H9 (cell line): ENCODE measurements at places on chromosomes 1 and 21.

- DNase-seq, result no peak
These were observed 2.1 kb downstream of the SAMD11 start for GRCh38 chr1:925561-926421.

- no peak for DNase-seq
These were observed 316.2 kb upstream of the CXADR start for GRCh38 chr21:17196623-17197022.

DNA sequence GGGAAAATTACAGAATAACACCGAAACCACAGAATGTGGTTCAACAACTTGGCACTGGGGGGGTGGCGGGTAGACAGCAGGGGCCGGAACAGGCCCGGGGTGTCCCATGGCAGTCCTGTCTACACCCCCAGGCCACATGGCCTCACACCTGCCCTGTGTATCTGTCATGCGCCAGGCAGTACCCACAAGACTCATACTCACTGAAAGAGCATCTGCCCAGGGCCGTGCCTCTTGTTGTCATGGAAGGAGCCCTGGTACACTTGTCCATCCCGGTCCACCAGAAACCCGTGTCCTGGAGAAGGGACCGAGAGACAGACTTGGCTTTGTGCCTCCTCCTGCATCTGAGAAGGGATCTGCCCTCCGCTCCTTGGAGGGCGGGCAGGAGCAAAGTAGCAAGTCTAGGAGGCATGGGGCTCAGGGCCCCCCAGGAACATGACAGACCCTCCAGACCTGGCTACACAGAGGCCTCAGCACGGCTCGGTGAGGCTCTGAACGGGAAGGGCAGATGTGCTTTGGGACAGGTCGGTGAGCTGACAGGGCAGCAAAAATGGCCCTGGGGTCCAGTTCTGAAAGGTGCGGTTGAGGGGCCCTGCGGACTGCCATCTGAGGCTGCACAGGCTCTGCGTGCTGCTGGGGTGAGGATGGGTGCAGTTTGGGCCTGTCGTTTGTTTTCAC, 5.6 kb downstream of the MORN1 start:
- no peak for DNase-seq

- DNase-seq, result no peak
These were observed 130.0 kb upstream of the ZNF648 start for GRCh38 chr1:182191381-182192115.

DNA sequence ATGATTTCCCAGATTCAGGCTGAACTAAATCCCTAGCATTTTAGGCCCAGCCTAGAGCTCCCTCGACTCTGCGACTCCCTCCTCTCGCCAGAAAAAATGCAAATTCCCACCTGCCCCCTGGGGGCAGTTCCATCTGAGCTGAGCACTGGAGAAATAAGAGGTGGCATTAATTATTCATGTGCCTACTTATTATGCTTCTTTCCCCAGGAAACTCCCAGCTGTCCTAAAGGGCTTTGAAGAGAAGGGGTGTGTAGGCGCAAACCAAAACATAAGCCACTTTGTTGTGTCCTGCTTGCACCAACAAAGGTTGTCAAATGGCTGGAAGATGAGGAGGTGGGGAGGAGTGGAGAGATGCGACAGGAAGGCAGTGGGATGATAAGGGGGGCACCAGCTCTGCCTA, 41.4 kb upstream of the GOLT1A start:
- DNase-seq, result peak; percentile 74

GRCh38 chr1:174114788-174115448, 44.4 kb upstream of the RABGAP1L start:
- peak; percentile 46 for DNase-seq

DNA sequence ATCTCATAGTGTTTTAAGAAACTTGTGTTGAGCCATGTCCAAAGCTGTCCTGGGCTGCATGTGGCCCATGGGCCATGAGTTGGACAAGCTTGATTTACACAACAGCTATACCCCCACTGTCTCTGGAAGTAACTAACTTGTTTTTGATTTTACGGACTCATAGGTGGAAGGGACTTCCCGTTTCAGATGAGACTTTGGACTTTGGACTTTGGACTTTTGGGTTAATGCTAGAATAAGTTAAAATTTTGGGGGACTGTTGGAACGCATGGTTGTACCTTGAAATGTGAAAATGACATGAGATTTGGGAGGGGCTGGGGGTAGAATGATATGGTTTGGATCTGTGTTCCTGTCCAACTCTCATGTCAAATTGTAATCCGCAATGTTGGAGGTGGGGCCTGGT, 52.6 kb upstream of the ZSWIM5 start:
- DNase-seq, result no peak

GRCh38 chr1:226633541-226634165, 85.1 kb downstream of the STUM start:
- DNase-seq, result no peak

DNA sequence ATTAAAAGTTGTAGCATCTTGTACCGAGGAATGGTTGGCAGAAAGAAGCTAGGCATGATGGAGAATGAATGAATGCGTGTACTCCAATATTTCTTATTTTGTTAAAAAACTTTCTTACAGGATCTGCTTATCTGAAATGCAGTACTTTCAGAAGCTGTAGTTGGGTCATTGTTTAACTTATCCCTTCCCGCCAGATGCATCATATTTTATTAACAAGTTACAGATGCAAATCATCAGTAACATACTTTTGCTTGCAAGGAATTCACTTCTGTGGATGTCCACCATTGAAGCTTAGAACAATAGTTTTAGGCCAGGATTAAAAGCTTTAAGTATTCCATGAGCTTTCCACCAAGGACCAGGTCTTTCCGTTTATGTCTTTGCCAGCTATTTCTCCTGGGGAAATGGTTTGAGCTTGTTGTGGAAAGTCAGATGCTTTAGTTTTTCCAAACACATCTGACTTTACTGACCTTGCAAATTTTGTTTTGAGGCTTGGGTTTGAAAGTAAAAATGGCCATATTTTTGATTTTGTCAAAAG, 65.4 kb downstream of the PATJ start:
- no peak for DNase-seq

DNA sequence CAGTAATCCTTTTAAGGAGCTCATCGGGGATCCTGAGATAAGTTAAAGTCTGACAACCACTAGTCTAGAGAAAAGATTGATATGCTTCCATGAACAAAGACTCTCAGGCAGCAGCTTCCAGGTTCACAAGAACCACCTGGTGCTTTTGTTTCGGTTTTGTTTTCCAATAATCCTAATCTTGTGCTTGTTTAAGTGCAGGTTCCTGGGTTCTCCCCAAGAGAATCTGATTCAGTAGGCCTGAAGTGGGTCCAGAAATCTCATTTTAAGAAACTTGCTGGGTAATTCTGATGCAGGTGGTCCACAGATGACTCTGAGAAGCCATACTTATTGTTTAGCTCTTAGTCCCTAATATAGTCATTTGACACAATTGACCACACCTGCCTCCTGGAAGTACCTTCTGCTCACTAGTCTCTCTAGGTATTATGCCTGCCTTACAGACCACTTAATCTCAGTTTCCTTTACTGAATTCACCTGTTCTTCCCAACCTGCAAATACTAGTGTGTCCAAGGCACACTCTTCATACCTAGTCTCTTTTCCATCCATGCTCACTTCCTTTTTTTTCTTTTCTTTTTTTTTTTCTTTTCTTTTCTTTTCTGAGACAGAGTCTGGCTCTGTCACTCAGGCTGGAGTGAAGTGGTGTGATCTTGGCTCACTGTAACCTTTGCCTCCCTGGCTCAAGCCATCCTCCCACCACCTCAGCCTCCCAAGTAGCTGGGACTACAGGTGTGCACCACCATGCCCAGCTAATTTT, 20.5 kb upstream of the FRRS1 start:
- no peak for DNase-seq

- no peak for DNase-seq
These were observed 257.0 kb upstream of the LYPLAL1 start for GRCh38 chr1:218916720-218917119.

GRCh38 chr1:231571904-231572303, 43.4 kb downstream of the TSNAX start:
- DNase-seq, result no peak

DNA sequence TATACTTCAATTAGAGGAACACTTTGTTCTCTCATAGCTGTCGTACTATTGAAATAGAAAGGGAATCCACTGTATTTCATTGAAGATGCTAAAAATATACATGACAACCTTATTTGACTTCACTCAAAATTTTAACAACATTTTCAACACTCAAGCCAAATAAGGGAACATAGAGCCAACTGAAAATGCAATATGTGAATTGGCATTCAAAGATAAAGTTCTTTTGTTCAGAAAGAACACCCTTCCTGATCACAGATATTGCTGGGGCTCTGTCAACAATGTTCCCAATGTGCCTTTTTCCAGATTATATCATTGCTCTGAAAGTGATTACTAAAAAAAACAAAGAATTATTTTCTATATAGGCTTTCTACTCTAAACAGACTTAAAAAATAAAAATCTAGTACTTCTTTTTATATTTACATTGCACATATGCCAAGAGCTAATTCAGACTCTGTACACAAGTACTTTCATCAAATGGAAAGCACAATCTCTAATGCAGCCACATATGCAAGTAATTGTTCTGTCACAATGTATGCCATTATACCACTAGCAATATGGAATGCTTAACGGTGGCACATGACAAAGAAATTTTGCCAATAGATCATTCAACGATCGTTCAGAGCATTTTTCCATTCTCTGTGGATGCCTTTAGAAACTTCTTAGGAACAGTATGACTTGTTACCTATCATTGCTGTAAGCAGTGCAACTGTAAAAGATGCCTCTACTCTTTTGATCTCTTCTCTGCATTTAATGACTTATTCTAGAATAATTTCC, 171.0 kb downstream of the EIF4G3 start:
- DNase-seq, result no peak

GRCh38 chr1:235504122-235504493, at the start of gene B3GALNT2:
Gene B3GALNT2, minus strand, starts transcription at chr1:235504452. Its CDS starts 200 bp downstream, at chr1:235504252.
- DNase-seq, result no peak

- no peak for DNase-seq
These were observed 38.1 kb downstream of the SLC44A3 start for GRCh38 chr1:94858276-94858675.

- DNase-seq, result peak; percentile 97
These were observed at the start of gene RCC1 for GRCh38 chr1:28505406-28506187. Gene RCC1, plus strand, starts transcription at chr1:28506043. Its CDS starts 23,824 bp downstream, at chr1:28529867.

GRCh38 chr1:153192697-153193096, 10.5 kb upstream of the LELP1 start:
- peak; percentile 43 for DNase-seq

DNA sequence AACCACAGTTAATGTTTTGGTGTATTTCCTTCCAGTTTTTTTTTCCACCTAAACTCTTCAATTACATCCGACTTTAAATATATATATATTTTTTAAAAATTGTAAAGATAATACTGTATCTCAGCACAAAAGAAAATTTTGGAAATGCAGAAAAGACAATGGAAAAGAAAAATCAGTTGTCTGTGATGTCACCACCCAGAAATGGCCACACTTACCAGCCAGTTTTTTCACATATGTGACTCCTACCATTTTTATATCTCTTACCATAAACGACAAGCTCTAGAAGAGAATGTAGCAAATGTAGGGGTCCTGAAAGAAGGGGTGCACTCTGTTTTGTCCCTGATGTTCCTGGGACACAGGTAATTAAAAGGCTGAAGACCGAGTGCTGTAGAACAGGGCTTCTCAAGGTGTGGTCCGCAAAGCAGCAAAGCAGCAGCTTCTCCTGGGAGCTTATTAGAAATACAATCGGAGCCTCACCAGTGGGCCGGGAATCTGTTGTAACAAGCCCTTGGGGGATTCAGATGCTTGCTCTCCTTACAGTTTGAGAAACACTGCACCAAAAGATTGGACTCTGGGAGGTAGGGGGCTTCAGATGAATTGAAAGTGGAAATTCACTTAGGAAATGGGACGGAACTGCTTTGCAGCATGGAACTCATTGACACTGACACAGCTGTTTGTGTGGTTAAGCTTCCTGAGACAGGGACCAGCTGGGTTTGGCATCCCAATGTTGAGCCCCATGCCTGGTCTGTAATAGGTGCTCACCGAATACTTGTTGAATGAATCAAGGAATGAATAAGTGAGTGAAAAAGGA, 44.1 kb downstream of the ALPL start:
- DNase-seq, result peak; percentile 41
